Foreskin keratinocyte (primary cell): ENCODE measurements at places on chromosomes 2 and 18.

- peak; percentile 12 for DNase-seq
These were observed 1.2 kb downstream of the SLC35F5 start for GRCh38 chr2:113755035-113755834.

- no peak for DNase-seq
These were observed 74.0 kb upstream of the DSG1 start for GRCh38 chr18:31243740-31244512.

DNA sequence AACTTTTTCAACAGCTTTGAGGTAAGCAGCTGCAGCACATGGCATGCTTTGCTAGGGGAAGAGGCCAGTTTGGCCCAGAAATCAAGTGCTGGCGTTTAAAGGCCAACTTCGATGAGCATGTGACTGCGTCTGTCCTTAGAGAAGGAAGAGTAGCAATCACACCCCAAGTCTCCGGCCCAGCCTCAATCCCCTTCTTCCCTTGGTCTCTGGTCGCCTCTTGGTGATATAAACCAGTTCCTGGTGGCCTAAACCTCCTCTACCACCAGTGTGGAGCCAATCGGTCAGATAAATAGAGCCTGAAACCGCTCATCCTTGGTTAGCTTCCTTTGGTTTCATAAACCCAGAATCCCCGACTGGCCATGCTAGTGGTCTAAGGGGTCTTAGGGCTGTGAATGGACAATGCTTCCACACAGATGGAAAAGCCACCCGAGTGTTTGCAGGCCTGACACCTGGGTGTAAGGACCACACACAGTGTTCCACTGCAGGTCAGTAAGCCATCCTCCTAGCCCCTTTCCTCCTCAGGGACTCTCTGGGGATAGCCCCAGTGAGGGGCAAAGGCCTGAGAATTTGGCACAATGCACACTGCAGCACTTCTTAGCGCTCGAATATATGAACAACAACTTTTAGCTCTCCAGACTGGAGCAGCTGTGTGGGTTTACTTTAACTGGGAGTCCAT is 23.0 kb upstream of the COX7A2L start:
- no peak for DNase-seq

- DNase-seq = no peak
These were observed 271.6 kb downstream of the TDRD15 start for GRCh38 chr2:21395366-21395765.

GRCh38 chr2:143607231-143608062 is 478.2 kb downstream of the ARHGAP15 start:
- peak; percentile 8 for DNase-seq

DNA sequence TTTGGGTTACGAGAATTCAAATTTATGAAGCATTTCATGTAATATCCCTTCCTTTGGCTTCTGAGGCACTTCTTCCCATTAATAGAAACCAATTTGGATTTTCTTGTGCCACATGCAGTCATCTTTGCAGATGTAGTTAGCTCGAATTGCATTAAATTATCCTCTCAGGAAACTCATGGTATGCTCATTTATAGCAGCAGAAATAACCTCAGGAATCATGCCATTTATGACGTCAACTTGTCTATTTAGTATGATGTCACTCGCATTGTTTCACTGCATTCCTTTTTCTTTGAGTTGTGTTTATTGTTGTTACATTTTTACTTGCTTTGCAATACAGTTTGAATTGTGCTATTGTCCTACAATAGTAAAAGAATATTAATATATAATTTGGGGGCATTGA is 163.8 kb downstream of the RBM43 start:
- no peak for DNase-seq

DNA sequence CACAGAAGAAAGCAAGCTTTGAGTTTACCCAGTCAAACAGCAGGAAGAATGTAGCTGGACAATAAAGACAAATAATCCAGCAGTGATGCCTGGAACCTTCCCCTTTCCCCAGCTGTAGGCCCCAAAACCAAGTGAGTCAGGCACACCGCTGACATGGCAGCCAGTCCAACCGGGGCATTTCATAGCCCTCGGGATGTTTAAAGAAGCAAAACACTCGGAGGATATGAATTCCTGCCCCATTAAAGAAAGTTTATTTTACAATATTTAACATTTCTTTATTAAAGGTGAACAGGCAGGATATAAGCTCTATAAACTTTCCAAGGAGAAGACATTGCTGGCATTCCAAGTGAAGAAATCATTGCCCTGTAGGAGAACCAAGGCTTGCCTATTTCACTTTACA is 507.6 kb upstream of the TNP1 start:
- DNase-seq = peak; percentile 63

DNA sequence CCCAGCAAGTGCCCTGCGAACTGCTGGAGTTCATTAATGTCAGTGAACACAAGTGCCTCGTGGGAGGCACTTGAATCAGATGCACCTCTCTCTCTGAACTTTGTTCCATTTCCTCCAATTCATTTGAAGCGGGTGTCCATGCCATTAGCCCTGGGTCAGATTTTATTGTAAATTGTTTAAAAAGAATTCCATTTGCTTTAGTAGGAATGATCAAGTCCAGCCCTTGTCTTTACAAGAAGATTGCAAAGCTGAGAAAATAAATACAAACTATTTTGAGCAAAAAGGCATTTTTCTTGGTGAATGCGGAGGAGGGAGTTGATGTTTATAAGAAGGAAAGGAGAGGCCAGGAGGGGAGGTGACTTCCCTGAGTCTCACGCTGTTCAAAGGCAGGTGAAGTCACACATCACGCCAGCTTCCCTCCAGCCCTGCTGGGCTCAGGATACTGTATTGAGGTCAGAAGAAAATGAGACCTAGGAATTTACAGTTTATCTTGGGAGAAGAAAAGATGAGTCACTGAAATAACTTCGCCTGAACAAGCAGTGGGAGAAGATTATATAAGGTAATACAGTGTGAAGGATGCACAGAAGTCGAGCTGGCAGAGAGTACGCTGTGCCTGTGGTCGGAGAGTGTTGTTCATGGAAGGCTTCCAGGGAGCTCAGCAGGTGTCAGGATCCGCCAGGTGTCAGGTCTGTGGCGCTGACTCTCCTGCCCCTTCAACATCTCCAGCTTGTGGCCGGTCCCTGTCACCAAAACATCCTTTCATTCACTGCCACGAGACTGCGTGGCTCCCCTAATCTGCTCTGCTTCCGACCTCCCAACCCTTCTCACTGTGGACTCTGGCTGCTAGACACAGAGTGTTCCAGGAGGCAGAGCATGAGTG is 36.5 kb downstream of the EFR3B start:
- DNase-seq = peak; percentile 91

DNA sequence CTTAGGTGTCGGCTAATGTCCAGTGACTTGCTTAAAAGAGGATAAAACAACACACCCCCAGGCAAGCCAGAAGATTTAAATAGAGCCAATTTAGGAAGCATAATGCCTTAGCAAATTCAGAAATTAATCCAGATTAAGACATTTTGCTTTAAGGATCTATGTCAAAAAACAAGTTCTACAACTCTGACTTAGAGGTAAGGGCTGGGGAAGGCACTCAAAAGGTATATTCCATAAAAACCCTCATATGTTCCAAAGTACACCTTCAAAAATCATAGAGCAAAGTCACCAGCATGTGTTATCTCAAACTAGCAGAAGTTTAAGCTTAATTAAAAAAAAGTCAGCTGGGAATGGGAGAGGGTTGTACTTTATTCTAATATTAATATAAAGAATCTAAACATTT is 206.4 kb downstream of the NOL4 start:
- no peak for DNase-seq

GRCh38 chr2:25618676-25619075 is 54.7 kb downstream of the DTNB start:
- peak; percentile 92 for DNase-seq

- no peak for DNase-seq
These were observed 128.4 kb downstream of the CABLES1 start for GRCh38 chr18:23263551-23264235.

DNA sequence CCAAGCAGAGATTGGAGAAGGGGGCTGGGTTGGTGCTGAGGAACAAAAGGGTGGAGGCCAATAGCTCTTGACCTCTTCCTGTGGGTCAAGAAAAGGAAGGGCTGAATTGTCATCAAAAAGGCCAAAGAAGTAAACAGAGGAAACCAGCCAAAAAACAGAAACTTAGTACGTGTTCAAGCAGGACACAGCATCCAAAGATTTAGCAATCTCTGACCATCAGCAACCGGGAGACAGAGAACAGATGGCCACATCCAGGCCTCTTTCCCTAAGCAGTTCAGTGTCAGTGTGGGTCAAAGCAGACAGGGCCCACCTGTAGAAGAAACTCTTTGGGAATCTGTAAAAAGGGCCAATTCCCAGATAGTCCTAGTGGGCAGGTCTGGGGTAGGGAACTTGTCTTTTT is 2.9 kb downstream of the DNPEP start:
- DNase-seq = no peak

DNA sequence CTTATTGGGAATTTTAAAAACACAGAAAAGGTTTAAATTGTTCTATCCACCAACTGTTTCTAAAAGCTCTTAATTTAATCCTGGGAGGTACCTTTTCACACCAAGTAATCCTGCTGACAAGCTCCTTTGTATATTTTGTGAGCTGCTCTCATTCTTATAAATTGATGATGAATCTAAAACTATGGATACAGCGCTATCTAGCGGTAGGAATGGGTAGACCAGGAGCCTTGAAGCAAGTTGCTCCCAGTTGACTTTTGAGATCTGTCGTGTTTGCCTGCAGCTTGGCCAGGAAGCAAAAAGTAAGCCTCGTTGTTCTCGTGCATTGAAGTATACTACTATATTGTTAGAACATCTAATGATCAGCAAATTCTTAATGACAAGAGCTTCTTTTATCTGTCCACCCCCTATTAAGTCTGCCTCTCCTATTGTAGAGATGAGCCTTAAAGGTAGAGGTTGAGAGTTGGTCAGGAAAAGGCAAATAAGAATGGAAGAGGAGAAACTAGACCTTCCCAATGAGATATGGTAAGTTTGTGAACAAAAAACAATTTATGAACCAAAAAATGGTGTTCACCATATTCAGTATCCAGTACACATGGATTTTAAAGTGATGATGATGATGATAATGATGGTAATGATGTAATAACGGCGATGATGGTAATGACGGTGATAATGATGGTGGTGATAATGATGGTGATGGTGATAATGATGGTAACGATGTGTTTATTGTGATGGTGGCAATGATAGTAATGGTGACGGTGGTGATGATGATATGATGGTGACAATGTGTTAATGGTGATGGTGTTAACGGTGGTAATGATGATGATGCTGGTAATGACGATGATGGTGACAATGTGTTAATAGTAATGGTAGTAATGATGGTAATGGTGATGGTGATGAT is 212.1 kb upstream of the NCKAP5 start:
- peak; percentile 64 for DNase-seq

DNA sequence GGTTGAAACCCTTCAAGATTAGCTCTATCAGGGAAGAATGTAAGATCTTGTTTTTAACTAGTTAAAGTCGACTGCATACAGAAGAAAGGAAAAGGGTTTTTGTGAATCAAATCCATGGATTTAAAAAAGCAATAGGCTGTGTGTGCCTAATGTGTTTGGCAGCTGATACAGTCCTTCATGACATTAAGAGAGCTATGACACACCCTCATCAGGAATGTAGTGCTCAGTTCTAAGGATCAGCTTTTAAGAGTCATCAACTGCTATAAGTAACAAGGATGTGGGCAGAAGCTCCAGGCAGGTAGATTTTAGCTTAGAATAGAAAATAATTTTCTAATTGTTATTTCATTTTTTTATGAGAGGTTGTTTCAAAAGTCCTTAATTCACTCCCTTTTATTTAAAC is 52.9 kb downstream of the PPP1R1C start:
- DNase-seq = peak; percentile 64

- no peak for DNase-seq
These were observed 28.3 kb upstream of the OTOS start for GRCh38 chr2:240168546-240169361.

- peak; percentile 28 for DNase-seq
These were observed 22.1 kb upstream of the CRIM1 start for GRCh38 chr2:36333350-36334012.

- no peak for DNase-seq
These were observed 16.1 kb downstream of the DYTN start for GRCh38 chr2:206701952-206702605.

DNA sequence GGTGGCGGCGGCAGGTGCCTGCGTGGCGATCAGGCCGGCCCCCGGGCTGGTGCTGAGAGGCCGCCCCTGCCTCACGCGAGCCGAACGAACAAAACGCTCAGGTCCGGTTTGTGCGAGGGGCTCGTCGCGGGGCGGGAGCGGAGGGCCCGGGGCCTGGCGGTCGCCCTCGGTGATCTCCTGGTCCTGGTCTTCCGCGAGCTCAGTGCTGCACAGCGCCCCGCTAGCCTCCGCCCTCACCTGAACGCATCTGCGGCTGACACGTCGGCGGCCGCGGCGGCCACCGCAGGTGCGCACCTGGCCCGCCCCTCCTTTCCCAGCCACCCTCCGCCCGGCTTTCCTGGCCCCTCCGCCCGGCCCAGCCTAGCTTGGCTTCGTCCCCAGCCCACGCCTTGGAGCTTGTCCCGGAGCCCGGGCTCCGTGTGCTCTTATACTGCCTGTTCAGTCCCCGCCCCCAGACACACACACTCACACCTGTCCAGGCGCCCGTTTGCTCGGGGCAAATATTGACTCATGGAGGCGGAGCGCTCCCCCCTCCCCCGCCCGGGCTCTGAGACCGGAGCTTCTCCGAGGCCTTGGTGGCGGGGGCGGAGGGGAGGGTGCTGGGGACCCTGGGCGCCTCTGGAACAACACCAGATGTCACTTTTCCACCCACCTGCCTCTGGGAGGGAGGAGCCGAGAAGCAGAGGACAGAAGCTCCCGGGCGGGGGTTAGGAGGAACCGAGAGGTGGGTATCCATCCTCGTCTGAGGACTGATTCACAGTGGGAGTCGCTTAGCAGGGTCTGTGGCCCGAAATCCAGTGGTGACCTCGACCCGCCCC is 8.6 kb upstream of the CRYBA2 start:
- no peak for DNase-seq

DNA sequence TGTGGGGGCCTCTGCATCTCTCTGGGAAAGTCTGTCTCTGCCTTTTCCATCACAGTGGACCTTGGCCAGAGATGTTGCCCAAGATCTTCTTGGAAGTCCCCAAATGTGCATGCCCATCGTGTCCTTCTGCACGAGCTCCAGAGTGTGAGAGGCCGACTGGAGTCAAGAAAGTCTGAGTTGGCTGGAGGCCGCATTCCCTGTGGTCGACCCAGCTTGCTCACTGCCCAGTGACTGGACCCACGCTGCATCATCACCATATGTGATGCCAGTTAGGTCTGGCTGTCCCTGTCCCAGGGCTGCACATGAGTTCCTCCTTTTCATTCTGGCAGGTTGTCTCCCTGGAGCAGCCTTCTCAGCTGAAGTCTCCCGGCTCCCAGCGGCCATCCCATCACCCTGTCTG is 93.8 kb downstream of the ARL4C start:
- no peak for DNase-seq

- no peak for DNase-seq
These were observed 42.5 kb downstream of the DAPL1 start for GRCh38 chr2:158837645-158838044.

- no peak for DNase-seq
These were observed at the start of gene CNDP1 for GRCh38 chr18:74534150-74534969. Gene CNDP1, plus strand, starts transcription at chr18:74534500. Its CDS starts 168 bp downstream, at chr18:74534668.
